ENCODE measurements at places on chromosomes 5 and 9.

DNA sequence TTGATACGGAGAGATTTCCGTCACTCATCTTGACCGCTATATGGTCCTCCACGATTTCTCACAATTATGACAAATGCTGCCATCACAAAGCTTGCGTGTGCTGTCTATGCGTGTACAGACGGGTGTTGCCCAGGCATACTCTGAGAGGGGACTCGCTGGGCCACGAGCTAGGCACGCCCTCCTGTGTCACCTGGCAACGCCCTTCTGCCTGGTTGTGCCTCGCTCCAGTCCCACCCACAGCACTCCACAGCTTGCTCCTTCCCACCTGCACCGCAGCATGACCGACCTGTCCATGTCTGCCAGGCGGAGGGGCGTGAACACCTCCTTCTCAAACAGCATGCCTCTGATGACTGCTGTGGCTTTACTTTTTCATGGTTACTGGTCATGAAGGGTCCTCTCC, 55.6 kb downstream of the CAMSAP1 start:
- ATAC-seq, result no peak

GRCh38 chr5:148826739-148827070, 294 bp downstream of the ADRB2 start:
- ATAC-seq, result no peak

GRCh38 chr9:74681906-74682305, 184.8 kb downstream of the RORB start:
- no peak for ATAC-seq

DNA sequence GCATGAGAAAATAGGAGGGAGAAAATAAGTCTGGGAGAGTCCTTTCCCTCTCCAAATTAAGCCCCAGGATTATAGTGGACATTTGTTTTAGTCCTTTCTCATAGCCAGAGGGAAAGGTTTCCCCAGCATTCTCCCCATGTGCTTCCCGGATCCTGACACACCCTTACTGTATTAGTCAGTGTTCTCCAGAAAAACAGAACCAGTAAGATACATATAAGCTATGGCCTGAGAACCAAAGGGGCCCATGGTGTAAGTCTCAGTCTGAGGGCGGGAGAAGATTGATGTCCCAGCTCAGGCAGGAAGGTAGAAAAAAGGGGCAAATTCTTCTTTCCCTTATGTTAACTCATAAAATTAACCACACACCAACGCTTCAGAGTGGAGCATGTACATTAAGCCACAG, 25.6 kb upstream of the SPATA31D4 start:
- ATAC-seq, result no peak

DNA sequence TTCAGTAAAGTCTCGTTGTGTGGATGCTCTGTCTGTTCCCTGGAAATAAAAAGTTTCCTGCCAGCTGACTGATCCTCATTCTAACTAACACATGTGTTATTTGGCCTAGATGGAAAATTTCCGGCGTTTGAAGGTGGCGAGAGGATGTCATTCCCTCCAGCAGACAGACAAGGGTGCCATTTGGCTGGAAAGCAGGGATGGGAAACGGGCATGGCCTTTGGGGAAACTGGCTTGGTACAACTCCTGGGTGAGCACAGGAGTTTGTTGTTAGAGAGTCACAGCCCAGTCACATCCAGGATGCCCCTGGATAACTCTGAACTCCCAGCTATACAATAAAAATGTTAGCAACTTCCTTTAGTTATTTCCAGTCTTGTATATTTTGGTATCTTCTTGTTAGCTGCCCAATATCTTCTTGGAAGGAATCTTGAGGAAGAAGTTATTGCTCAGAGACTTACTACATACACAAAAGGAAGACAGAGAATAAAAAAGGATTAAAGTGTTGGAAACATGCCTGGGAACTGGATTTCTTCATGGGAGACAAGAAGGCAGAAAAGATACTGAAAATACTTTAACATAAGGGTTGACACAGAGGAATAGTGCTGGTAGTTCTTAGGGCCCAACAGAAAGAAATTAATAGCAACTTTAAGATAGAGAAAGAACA, 41.9 kb downstream of the TEK start:
- ATAC-seq, result no peak

GRCh38 chr5:32018476-32019436, 155.4 kb downstream of the GOLPH3 start:
- no peak for ATAC-seq

- ATAC-seq, result no peak
Observed at GRCh38 chr5:109612278-109612905, 77.3 kb upstream of the MAN2A1 start.

All from stimulated activated memory B cell treated with anti-CD40 and anti-IgM and Interleukin-4, amounts not matched to agents 10 μg/mL and 1 μg/mL and 100 μg/mL, for 72 hours (primary cell).